ENCODE measurements at places on chromosomes 7 and 10. TPM values are rescaled to one million over a fixed set of nuclear protein-coding genes. Genes with fewer than 3 reads are reported as not detected.

Gene SPRN
- not detected for total RNA-seq

- DNase-seq, result peak; percentile 61
These were observed 28.8 kb upstream of the CHST15 start for GRCh38 chr10:124122211-124122610.

DNA sequence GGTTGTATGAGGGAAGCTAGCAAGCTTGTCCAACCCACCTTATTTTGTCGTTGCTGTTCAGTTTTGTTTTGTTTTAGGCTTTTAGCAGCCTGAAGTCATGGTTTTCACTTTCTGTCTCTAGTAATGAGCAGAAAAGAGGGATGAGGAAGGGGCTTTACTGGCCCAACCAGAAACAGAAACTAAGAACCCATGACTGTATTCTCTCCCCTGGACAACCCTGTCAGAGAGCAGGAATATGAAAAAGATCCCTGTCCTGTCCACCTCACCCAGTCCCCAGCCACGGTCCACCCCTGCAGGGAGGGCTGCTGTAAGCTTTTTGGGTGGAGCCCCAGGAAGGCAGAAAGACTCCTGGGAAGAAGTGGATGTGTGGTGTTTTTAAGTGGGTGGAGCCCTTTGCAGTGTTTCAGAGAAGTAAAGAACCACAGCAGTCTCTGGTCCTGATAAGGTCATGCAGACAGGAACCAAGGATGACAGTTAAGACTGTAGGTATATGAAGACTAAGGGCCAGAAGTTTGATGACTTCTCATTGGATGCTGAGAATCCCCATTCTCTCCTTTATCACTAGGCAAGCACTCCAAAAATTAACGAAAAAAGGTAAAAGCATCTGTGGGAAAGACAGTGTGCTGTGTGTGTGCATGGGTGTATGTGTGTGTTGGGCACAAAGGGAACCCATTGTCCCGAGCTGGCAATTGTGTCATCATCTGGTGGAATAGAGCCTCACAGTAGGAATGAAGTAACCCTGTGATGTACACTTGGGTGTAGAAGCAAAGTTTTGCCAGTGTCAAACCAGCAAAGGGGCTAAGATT lies 13.8 kb downstream of the MRPL32 start:
- DNase-seq, result no peak

Gene ALOX5
- total RNA-seq, result 62.5 TPM

- DNase-seq, result peak; percentile 57
These were observed 3.0 kb upstream of the HOXA1 start for GRCh38 chr7:27098578-27099451.

GRCh38 chr7:105279688-105280007 lies 109.1 kb downstream of the SRPK2 start:
- DNase-seq, result no peak

Gene ZP3
- 2.0 TPM for total RNA-seq

DNA sequence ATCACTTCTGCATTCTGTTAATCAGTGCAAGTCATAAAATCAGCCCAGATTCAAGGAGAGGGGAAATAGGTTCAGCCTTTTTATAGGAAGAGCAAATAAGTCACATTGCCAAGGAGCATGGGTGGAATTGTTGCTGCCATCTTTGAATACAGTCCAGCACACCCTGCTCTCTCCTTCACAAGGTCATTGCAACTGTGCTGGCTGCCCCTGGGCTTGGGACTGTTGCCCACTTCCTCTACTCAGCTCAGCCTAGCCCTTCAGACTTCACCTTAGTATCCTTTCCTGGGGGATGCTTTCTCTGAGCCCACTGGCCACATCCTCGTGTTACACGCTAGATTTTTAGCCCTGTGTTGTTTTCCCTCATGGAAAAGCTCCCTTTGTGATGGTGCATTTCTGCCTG lies 527.7 kb downstream of the GALNT17 start:
- no peak for DNase-seq

- no peak for DNase-seq
These were observed 19.7 kb downstream of the BNIP3 start for GRCh38 chr10:131961777-131962662.

DNA sequence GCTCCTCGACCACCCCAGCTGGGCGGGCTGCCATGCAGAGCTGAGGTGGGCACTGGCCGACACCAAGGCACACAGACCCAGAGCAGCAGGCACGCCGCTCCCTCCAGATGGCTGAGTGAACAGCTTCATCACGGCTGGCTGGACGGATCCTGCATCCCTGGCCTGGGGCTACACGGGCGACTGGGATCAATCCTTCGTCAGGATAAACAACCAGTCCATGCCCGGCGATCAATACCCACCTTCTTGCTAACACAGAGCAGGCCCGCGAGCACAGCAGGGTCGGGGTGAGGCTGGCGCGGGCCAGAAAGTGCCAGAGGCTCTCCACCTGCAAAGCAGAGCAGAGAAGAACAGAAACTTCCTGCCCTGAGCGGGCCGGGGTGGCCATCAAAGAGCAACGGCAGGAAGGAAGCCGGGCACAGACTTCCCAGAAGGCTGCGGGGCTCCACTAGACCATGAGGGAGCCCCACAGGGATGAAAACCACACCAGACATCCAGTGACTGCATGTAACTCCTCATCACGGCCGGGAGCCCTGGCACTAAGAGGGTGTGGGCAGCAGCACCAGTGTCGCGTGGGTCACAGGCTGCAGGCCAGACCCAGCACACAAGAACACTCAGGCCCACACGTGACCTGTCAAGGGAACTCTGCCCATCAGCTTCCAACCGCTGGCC lies 166.4 kb downstream of the MAD1L1 start:
- no peak for DNase-seq

All from aorta (tissue), 5 donors.